ENCODE measurements at places on chromosomes 3 and 15.
A peak's percentile ranks its signal among the peaks of the same experiment; 100 is the strongest.

- no peak for DNase-seq
These were observed 521.9 kb downstream of the PLOD2 start for GRCh38 chr3:145639003-145639606.

DNA sequence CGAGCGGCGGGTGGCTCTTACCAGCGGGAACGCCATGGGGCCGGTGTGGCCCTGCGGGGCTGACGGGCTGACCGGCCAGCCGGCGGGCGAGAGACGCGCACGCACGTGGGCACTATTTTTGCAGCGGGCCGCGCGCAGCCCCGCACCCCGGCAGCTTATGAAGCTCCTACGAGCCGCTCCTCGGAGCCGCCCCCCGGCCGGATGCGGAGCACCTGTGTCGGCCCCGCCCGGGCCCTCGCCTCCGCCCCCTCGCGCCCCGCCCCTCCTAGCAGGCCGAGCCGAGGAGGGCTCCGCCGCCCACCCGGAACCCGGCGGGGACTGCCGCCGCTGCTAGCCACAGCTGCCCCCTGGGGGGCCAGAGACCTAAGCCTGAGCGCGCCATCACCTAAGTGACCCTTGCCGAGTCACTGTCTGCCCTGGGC lies 683 bp upstream of the CPEB1 start:
- no peak for DNase-seq

DNA sequence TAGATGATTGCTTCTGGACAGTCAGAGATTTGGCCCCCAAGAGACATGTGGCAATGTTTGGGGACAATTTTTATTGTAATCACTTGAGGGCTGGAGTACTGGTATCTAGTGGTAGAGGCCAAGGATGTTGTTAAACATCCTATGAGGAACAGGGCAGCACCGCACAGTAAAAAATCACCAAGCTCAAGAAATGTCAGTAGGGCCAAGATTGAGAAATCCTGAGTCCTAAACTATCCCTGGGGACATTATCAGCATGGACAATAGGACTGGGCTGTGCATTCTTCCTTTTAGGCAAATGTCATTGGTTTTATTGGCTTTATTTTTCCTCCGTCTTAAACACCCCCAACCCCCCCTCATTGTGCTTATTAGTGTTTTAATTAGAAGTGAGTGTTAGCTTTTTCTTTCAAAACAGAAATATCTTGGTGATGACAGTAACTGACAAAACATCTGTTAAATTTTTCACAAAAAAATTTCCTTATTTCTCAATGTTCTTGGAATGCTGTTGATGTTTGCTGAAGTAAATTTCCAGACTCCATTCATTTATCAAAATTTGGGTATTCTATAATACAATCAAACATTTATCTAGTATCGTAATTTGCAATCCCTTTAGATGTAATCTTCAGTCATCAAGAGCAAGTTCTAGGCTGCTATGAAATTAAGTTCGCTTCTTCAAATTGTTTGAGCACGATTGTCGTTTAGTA lies 944.4 kb downstream of the VGLL3 start:
- DNase-seq: no peak

DNA sequence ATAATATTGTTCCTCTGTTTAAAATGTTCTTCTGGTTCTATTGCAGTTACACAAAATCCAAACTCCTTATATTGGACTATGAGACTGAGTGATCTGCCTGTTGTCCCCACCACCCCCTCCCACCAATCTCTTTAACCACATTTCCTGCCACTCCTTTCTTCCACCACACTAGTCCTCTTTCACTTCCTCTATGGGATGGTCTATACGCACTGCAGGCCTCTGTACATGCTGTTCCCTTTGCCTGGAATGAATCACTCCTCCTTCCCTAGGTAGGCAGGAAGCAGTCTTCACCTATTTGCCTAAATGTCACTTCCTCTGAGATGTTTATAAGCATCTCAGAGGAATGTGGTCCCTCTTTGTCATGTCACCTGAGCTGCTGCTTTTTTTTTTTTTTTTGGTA lies 4.0 kb downstream of the MAP2K1 start:
- peak; percentile 16 for DNase-seq

GRCh38 chr3:176562331-176562730 lies 635.0 kb downstream of the TBL1XR1 start:
- DNase-seq: no peak

DNA sequence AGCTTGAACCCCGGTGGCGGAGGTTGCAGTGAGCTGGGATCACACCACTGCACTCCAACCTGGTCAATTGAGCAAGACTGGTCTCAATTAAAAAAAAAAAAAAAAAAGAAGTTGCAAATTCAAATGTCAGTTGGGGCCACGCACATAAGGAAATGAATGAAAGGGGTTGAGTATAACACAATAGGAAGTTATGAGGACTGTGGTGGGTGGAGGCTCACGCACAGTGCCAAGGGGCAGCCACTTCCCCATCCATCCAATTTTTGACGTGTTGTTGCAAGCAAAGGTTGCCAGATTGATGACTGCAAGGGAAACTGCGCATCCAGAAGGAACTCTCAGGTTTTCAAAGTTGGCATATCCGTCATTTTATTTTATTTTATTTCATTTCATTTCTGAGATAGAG lies 532.2 kb downstream of the NTRK3 start:
- DNase-seq: no peak

- no peak for DNase-seq
These were observed 22.6 kb downstream of the SNAPC5 start for GRCh38 chr15:66474963-66475362.

Measured in RCC 7860 (cell line).